ENCODE measurements at places on chromosomes 13 and 19. TPM values are rescaled to one million over a fixed set of nuclear protein-coding genes. Genes with fewer than 3 reads are reported as not detected.

DNA sequence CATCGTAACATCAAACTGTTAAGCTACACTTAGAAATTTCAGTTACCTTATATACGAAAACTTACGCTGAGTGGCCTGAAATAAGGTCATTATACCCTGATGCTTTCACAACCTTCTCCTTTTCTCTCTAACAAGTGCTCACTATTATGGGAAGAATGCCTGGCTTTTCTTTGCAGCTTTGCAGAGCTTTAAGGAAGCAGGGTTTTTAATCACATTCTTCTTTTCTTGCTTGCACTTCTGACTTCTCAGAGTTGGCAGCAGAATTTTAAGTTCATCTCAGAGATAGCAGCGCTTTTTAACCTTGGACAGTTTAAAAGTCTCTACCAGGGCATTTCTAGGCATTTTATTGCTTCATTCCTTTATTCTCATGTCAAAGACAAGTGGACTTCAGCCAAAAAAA, 285.1 kb downstream of the SPRY2 start:
- H3K27me3 ChIP-seq: no peaks in the 10 kb centered on the region
- H3K27ac ChIP-seq: no peak overlapping the region
- no peaks in the 10 kb centered on the region for H3K4me1 ChIP-seq
- H3K4me3 ChIP-seq: no peak overlapping the region
- no peak for DNase-seq
- H3K36me3 ChIP-seq: no peaks in the 10 kb centered on the region

GRCh38 chr13:49679246-49679645, 12.0 kb downstream of the EBPL start:
- DNase-seq: no peak
- peaks cover 31% of the 10 kb centered on the region for H3K36me3 ChIP-seq
- no peak overlapping the region for H3K4me3 ChIP-seq
- no peaks in the 10 kb centered on the region for H3K27me3 ChIP-seq
- H3K4me1 ChIP-seq: peaks cover 24% of the 10 kb centered on the region

GRCh38 chr13:101140936-101141335, 275.4 kb downstream of the NALCN start:
- H3K36me3 ChIP-seq: no peaks in the 10 kb centered on the region
- no peak overlapping the region for H3K4me3 ChIP-seq
- peaks cover 35% of the 10 kb centered on the region for H3K27me3 ChIP-seq

DNA sequence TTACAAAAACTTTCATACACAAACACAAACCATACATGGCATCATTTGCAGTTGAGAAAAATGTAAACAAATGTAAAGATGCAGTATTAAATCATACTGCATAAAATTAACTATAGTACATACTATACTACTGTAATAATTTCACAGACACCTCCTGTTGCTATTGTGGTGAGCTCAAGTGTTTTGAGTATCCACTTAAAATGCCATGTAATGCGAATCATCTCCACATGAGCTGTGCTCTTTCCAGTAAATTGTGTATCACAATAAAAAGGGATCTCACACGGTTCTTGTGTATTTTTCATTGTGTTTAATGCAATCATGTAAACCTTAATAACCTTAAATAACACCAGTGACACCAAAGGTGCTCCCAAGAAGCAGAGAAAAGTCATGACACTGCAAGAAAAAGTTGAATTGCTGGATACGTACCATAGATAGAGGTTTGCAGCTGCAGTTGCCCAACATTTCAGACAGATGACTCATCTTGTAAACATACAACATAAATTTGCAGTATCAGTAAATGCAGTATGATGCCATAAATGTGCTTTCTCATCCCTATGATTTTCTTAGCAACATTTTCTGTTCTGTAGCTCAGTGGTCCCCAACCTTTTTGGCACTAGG, 166.6 kb downstream of the RAP2A start:
- no peaks in the 10 kb centered on the region for H3K4me1 ChIP-seq
- H3K27ac ChIP-seq: no peak overlapping the region
- no peak for DNase-seq
- peaks cover 12% of the 10 kb centered on the region for H3K27me3 ChIP-seq

ATP4A gene
- total RNA-seq: not detected

PBX4 gene
- 62.3 TPM for total RNA-seq

LAIR2 gene
- 1.4 TPM for total RNA-seq

ANGPTL8 gene
- not detected for total RNA-seq

All from activated CD8-positive, alpha-beta memory T cell treated with anti-CD3 and anti-CD28 coated beads, Interleukin-2, amount 10 ng/mL, durations not matched to agents 7 days and 5 days (primary cell).